ENCODE measurements at places on chromosomes 16 and 17. TPM values are rescaled to one million over a fixed set of nuclear protein-coding genes. Genes with fewer than 3 reads are reported as not detected.

The PIMREG gene
- 24.3 TPM for total RNA-seq

DNA sequence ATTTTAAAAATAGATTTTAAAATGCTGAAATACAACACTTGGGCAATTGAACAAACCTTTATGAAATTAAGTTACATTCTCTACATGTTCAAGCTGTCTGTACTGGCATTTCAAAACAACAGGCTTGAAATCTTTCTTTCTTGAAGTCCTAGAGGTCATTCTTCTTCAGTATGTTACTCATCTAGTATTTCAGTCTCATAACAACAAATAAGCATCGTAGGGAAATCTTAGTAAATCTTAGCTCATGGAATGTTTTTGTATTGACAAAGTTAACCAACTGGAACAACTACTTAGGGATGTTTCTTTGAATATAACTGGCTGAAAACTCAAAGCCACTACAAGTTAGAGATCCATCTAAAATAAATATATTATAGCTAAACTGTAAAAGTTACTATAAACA lies 96.6 kb downstream of the KIF2B start:
- DNase-seq = no peak

The MYL4 gene
- not detected for total RNA-seq

GRCh38 chr16:69727916-69728270 lies 1.5 kb upstream of the NQO1 start:
- peak; percentile 31 for DNase-seq

The NPIPA2 gene
- not detected for total RNA-seq

The DNASE1L2 gene
- 5.7 TPM for total RNA-seq

GRCh38 chr17:79290726-79291125 lies 216.1 kb downstream of the ENGASE start:
- no peak for DNase-seq

The PLA2G10 gene
- 3.3 TPM for total RNA-seq

GRCh38 chr17:46737326-46737725 lies 81.2 kb downstream of the WNT3 start:
- no peak for DNase-seq

The RAB26 gene
- 12.3 TPM for total RNA-seq
